ENCODE measurements at places on chromosomes 4 and X. TPM values are rescaled to one million over a fixed set of nuclear protein-coding genes. Genes with fewer than 3 reads are reported as not detected.

The ZNF185 gene
- 15.8 TPM for total RNA-seq

The GLRB gene
- not detected for total RNA-seq

The MAGEA1 gene
- not detected for total RNA-seq

The SORBS2 gene
- 0.34 TPM for total RNA-seq

The TAF1 gene
- 27.7 TPM for total RNA-seq

The GLOD5 gene
- total RNA-seq, result not detected

The SLIT2 gene
- total RNA-seq, result 3.8 TPM

The CXCL11 gene
- total RNA-seq, result not detected

The SFRP2 gene
- total RNA-seq, result 0.22 TPM

The UGT8 gene
- 14.8 TPM for total RNA-seq

The SORCS2 gene
- total RNA-seq, result 0.37 TPM

The NUP62CL gene
- 21.1 TPM for total RNA-seq

The PARM1 gene
- total RNA-seq, result 11.7 TPM

The SCML1 gene
- 2.7 TPM for total RNA-seq

GRCh38 chr4:8079031-8079885 lies 79.4 kb downstream of the ABLIM2 start:
- H3K36me3 ChIP-seq, result no peaks in the 10 kb centered on the region
- no peak overlapping the region for H3K4me3 ChIP-seq
- no peak for DNase-seq
- H3K4me1 ChIP-seq, result no peaks in the 10 kb centered on the region

DNA sequence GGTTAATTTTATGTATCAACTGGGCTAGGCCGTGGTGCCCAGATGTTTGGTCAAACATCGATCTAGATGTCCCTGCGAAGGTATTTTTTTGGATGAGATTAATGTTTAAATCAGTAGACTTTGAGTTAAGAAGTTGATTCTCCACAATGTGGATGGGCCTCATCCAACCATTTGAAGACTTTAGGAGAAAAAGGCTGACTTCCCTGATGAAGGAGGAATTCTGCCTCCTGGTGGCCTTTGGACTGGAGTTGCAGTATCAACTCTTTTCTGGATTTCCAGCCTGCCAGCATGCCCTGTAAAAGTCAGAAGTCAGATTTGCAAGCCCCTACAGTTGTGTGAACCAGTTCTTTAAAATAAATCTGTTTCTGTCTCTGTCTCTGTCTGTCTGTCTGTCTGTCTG lies 91.4 kb downstream of the STK32B start:
- H3K4me1 ChIP-seq, result no peaks in the 10 kb centered on the region
- no peak overlapping the region for H3K27ac ChIP-seq
- H3K36me3 ChIP-seq, result no peaks in the 10 kb centered on the region
- H3K27me3 ChIP-seq, result peaks cover 31% of the 10 kb centered on the region
- peak; percentile 16 for DNase-seq

- no peaks in the 10 kb centered on the region for H3K36me3 ChIP-seq
- H3K27ac ChIP-seq, result no peak overlapping the region
- H3K27me3 ChIP-seq, result no peaks in the 10 kb centered on the region
These were observed 21.0 kb upstream of the POLA1 start for GRCh38 chrX:24672701-24673190.

GRCh38 chrX:133813971-133814370 lies 171.4 kb downstream of the GPC3 start:
- H3K27ac ChIP-seq, result no peak overlapping the region
- H3K4me3 ChIP-seq, result no peak overlapping the region
- no peaks in the 10 kb centered on the region for H3K27me3 ChIP-seq
- H3K36me3 ChIP-seq, result no peaks in the 10 kb centered on the region
- DNase-seq, result no peak

- peaks cover 26% of the 10 kb centered on the region for H3K4me1 ChIP-seq
- no peak overlapping the region for H3K27ac ChIP-seq
- H3K36me3 ChIP-seq, result no peaks in the 10 kb centered on the region
- peak; percentile 23 for DNase-seq
These were observed 36.0 kb downstream of the PLAC1 start for GRCh38 chrX:134622056-134622812.

- no peak overlapping the region for H3K27ac ChIP-seq
- H3K27me3 ChIP-seq, result 0 out of 2 replicates have a peak, but pooled peaks cover 3% of the 10 kb centered on the region
- no peak for DNase-seq
- H3K36me3 ChIP-seq, result no peaks in the 10 kb centered on the region
- H3K4me1 ChIP-seq, result no peaks in the 10 kb centered on the region
These were observed 93.2 kb upstream of the PRKX start for GRCh38 chrX:3806630-3807029.

DNA sequence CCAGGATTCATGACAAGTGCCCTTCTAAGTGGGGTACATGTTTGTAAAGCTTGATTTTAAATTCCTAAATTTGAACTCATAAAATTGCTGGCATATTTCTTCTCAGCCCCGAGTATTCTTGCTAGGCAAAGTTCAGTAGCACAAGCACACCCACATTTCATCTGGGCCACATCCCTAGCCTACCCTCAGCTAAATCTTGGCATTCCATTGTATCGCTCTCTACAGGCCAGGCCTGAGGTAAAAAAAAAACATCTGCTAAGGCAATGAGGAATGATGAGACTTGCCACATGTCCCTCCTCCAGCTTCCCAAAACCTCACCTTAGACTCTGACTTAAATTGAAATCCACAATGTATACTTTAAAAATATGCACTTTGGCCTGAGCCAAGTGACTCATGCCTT lies 51.4 kb upstream of the VCX3B start:
- H3K36me3 ChIP-seq, result no peaks in the 10 kb centered on the region
- DNase-seq, result no peak
- no peaks in the 10 kb centered on the region for H3K27me3 ChIP-seq
- no peak overlapping the region for H3K4me3 ChIP-seq
- H3K27ac ChIP-seq, result no peak overlapping the region

DNA sequence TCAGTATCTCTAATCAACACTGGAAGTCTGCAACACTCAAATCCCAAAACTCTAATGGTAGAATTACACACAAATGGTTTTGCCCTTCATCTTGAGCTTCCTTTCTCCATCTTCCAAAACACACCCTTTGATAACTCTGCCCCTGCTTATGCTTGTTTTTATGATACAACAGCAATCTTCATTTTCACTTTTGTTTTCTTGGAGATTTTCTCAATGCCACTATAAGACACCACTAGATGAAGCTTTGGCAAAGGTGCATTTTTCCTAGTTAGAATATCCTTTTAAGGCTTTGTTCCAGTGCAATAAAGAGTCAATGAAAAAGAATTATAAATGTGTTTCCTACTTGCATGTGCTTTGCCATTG lies 472.4 kb upstream of the NWD2 start:
- H3K27ac ChIP-seq, result no peak overlapping the region
- no peak for DNase-seq
- no peaks in the 10 kb centered on the region for H3K36me3 ChIP-seq
- H3K4me3 ChIP-seq, result no peak overlapping the region
- H3K4me1 ChIP-seq, result peaks cover 5% of the 10 kb centered on the region

DNA sequence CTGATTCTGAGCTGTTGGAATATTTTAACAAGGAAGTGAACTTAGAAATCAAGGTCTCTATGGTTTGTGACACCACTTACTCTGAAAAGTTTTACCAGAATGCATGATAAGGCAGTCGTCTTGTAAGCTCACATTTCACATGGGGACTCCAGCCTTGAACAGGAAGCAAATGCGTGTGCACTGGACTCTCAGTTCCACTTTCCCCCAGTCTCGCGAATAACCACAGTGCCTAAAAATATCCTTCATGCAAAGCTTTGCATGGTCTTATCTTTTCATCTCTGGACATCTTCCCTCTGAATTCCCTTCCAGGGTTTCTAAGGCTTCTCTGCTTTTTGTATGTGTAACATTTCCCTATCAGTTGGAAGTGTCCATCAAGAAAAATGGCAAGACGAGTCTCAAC lies 581.8 kb downstream of the NLGN4X start:
- no peak overlapping the region for H3K27ac ChIP-seq
- no peak for DNase-seq
- no peak overlapping the region for H3K4me3 ChIP-seq

DNA sequence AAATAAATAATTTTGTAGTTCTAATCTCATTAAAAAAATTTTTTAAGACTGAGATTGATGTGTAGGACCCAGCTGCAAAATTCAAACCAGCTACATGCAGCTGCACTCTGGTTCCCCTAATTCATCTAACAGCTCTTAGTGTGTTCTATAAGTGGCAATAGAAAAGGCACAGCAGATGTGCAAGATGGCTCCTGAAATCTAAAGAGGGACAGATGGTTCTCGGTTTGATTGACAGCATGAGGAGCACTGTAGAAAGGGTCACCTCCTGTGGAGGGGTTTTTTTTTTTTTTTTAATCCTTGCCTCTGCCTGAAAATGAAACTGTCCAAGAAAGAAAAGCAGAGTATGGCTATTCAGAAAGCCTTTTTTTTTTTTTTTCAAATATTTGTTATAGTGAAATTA lies 16.9 kb upstream of the OCIAD1 start:
- H3K4me3 ChIP-seq, result no peak overlapping the region
- no peaks in the 10 kb centered on the region for H3K4me1 ChIP-seq
- no peaks in the 10 kb centered on the region for H3K27me3 ChIP-seq
- DNase-seq, result no peak
- no peak overlapping the region for H3K27ac ChIP-seq

DNA sequence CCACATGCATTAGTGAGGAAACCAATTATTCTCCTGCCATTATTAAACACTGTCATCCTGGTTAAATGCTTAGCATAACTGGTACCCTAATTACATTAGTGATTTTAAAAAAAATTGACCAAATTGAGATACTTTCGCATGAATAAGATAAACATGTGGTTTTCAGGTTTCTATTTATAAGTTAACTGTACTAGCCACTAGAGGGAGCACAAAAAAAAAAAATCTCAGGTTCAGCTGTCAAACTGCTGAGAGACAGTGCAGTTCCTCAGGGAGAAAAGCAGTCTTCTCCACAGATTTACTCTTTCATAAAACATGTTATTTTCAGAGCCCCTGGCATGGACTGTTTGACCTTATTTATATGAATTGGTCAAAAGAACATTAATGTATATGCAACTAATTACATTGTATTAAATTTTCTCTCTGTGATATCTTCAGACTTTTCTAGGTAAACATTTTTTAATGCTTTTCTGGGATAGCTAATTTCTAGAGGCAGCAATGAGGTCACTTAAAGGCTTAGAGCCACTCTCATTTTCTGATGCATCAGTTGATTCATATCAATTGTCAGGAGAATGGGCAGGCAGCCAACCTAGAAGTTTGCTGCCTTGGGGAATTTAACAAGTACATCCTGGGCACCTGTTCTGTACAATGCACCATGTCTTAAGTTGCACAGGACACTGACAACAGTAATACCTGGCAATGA lies 167.5 kb downstream of the CDS1 start:
- no peaks in the 10 kb centered on the region for H3K4me1 ChIP-seq
- H3K4me3 ChIP-seq, result no peak overlapping the region
- H3K27ac ChIP-seq, result no peak overlapping the region

- DNase-seq, result no peak
- H3K4me1 ChIP-seq, result no peaks in the 10 kb centered on the region
- H3K27ac ChIP-seq, result no peak overlapping the region
- H3K27me3 ChIP-seq, result no peaks in the 10 kb centered on the region
These were observed 23.3 kb upstream of the GUCY1B1 start for GRCh38 chr4:155735496-155735895.

DNA sequence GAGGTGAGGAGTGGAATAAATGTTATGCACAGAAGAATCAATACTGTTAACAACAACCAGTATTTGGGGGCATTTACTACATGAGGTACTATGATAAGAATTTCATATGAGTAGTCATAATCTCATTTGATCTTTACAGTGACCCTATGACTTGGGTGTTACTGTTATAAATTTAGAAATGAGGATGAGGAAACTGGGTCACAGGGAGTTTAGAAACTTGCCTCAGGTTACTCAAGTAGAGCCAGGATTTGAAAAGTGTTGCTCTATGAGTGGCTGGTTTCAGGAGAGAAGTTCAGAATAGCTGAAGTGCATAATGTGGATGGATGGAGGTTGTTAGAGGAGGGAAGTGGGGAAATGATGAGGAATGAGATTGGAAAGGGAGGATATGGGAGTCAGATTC lies 16.6 kb upstream of the DDIT4L start:
- H3K4me1 ChIP-seq, result no peaks in the 10 kb centered on the region
- H3K4me3 ChIP-seq, result no peak overlapping the region
- no peaks in the 10 kb centered on the region for H3K36me3 ChIP-seq

DNA sequence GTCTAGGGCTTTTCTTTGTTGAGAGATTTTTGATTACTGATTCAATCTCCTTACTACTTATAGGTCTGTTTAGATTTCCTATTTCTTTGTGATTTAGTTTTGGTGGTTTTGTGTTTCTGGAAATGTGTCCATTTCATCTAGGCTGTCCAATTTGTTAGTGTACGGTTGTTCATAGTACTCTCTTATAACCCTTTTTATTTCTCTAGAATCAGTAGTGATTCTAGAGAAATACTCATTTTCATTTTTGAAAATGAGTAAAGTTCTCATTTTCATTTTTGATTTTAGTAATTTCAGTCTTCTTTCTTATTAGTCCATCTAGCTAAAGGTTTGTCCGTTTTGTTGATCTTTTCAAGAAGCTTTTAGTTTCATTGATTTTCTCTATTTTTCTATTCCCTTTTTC lies 7.5 kb downstream of the IL13RA1 start:
- no peak for DNase-seq
- H3K27me3 ChIP-seq, result no peaks in the 10 kb centered on the region
- H3K36me3 ChIP-seq, result no peaks in the 10 kb centered on the region
- H3K4me3 ChIP-seq, result no peak overlapping the region
- no peak overlapping the region for H3K27ac ChIP-seq
- H3K4me1 ChIP-seq, result peaks cover 15% of the 10 kb centered on the region

DNA sequence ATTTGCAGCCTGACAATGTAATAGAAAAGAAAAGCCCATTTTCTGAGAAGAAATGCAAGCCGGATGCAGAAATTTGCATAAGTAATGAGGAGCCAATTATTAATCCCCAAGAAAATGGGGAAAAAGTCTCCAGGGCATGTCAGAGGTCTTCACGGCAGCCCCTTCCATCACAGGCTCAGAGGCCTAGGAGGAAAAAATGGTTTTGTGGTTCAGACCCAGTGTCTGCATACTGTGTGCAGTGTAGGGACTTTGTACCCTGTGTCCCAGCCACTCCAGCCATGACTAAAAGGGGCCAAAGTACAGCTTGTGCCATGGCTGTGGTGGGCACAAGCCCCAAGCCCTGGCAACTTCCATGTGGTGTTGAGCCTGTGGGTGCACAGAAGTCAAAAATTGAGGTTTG lies 92.2 kb downstream of the SH3BGRL start:
- H3K27ac ChIP-seq, result no peak overlapping the region
- no peaks in the 10 kb centered on the region for H3K27me3 ChIP-seq
- H3K4me1 ChIP-seq, result no peaks in the 10 kb centered on the region
- H3K4me3 ChIP-seq, result no peak overlapping the region
- H3K36me3 ChIP-seq, result no peaks in the 10 kb centered on the region

- no peak overlapping the region for H3K27ac ChIP-seq
- no peaks in the 10 kb centered on the region for H3K36me3 ChIP-seq
- H3K4me1 ChIP-seq, result no peaks in the 10 kb centered on the region
- H3K27me3 ChIP-seq, result no peaks in the 10 kb centered on the region
- H3K4me3 ChIP-seq, result no peak overlapping the region
- DNase-seq, result no peak
These were observed 27.7 kb downstream of the HERC3 start for GRCh38 chr4:88619971-88620370.

DNA sequence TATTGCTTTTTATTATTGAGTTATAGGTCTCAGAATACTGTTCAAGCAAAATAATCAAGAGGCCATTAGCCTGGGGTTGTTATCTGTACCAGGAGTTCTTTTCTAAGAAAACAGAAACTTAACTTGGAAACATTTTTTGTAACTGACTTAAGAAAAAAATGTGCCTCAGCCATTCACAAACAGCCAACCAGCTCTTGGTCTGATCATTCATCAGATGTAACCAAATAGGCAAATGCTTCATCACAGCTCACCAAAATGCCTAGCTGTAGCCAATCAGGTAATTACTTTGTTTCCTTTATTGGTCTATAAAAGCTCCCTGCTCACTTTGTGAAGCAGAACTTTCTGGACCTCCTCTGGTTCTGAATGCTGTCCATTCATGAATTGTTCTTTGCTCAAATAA lies 387.7 kb downstream of the FAT4 start:
- no peak for DNase-seq
- no peak overlapping the region for H3K27ac ChIP-seq
- H3K4me3 ChIP-seq, result no peak overlapping the region
- H3K36me3 ChIP-seq, result no peaks in the 10 kb centered on the region

Measured in HCT116 (cell line).